ENCODE measurements at places on chromosomes 3 and 15.

DNA sequence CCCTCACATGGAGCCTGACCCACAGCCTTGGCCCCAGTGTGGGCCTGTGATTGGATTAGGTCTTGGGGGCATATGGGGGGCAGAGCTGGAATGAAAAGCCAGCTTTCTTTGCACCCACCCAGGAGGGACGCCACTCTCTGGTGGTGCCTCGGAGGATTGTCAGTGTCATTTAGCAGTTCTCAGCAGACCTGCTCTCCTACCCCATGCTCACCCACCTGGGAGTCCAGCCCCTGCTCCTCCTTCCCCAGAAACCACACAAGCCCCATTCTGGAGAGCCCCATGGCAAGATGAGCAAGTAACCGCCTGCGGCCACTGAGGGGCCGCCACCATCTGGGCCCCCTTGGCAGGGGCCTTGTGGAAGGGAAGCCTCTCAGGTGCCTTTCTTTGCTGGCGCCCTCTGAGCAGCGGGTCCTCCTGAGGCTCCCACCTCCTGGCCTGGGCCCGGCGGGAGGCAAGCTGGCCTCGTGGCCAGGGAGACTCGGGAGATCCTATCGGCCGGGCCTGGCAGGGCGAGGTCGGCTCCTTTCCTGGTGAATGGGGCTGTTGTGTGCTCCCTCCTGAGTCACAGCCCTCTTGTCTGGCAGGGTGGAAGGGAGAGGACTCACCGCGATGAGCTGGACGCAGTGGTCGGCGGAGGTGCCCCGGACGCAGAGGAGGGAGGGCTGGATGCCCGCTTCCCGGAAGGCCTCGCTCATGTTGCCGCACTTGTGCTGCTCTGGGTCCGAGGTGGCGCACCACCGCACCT, 2.3 kb downstream of the MELTF start:
- DNase-seq: no peak

- no peak for DNase-seq
Measured at GRCh38 chr3:104396974-104397669, 969.6 kb upstream of the ALCAM start.

DNA sequence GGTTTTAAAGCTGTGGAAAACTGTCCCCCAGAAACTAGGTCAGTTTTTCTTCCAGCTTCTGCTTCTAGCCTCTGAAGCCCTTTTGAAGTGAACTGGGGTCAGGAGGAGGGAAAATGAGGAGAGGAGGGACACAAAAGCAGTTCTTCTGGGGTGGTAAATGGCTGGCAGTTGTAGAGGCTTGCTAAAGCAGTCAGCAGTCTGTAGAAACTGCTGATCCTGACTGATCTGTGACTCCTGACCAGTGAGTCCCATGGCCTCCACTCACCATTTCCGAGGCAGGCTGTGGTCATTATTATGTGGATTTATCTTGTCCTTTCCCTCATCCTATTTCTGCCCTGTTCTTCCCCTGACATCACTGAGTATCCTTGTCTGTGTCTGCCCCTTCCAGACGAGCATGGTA, 276.4 kb upstream of the ROPN1 start:
- DNase-seq: no peak

GRCh38 chr15:91469632-91470567, 369.8 kb downstream of the SV2B start:
- no peak for DNase-seq

DNA sequence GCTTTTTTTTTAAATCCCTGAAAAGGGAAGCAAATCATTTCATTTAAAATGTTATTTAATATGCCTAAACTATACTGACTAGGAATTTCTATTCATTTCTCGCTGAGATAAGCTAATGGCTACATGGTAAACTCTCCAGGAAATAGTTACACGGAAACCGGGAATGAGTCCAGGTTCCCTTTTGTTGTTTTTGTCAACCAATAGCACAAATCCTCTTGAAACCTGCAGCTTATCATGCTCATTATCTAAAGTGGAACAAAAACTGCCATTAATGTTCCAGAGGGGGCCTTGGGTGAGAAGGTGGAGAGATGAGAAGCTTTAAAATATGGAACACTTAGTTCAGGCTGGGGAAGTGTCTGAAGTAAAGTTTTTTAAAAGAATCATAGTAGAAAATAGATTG, 113.5 kb upstream of the ALCAM start:
- DNase-seq: no peak

Measured in anterior cingulate cortex (tissue), 58 donors.